ENCODE measurements at places on chromosomes 5 and 9.
A peak's percentile ranks its signal among the peaks of the same experiment; 100 is the strongest.

- no peak for DNase-seq
These were observed 55.2 kb downstream of the NEURL1B start for GRCh38 chr5:172696171-172696849.

GRCh38 chr5:85814596-85814995 lies 803.1 kb upstream of the COX7C start:
- DNase-seq, result no peak

- no peak for DNase-seq
These were observed 110.3 kb upstream of the SLIT3 start for GRCh38 chr5:169410996-169411783.

DNA sequence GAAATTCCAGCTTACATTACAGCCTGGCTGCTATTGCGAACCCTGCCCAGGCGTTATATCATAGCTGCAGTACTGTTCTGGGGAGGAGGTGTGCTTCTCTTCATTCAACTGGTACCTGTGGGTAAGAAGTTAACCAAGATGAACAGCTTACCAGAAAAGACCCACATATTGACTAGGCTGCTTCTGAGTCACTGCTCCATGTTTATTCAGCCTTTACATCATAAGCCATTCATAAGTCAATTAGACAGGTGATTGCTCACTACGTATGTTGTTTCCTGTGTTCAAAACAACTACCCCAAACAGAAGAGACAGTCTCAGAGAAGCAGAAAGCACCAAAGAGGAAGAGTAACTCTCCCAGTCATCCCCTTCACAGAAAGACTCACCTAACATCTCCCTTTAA lies 34.7 kb upstream of the SLC22A5 start:
- DNase-seq, result no peak

GRCh38 chr9:101073122-101073521 lies 44.6 kb downstream of the PLPPR1 start:
- no peak for DNase-seq

DNA sequence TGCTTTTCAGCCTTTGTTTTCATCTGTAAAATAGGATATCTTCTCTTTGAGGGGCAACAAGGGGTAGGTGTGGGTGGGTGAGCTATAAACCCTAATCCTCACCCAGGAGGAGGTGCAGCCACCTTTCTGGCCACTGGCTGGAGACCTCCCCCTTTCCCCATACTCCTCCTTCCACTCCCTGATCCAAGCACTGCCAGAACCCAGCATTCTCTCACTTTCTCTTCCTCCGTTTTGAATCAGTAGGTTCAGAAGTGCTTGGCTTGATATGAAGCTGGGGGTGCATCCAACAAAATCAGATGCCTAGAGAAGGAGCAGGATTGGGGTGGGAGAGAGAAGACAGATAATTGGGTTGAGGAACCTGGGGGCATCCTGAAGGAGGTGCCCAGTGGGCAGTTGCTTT lies 6.8 kb upstream of the NSD1 start:
- no peak for DNase-seq

GRCh38 chr5:135508496-135509005 lies 27.2 kb downstream of the NEUROG1 start:
- DNase-seq, result no peak

DNA sequence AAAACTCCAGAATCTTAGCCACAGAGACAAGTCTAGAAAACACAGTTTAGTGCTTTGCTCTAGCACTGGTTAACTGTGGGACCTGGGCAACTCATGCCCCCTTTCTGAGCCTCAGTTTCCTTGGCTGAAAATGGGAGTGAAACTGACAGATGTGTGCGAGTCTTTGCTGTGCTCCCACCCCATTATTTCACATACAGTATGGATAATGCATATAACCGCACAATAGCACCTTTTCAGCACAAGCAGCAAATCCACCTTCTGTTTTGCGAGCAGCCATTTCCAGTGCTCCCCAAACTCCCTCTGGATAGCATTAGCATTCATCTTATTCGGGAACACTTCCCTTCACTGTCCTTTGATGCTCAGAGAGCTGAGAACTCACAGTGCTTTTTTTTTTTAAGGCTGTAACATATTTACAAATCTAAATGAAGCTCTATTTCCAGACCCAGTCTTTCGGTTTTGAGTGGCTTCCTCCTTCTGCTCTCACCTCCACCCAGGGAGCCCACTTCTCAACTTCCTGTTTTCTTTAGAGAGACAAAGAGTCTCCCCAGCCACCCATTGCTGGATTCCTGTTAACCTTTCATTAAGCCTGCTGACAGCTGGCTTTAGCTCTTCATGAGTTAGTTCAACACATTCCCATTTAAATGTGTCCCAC lies 49.2 kb downstream of the TIMD4 start:
- peak; percentile 32 for DNase-seq

GRCh38 chr5:21893161-21893560 lies 960.0 kb downstream of the CDH12 start:
- no peak for DNase-seq

GRCh38 chr5:159817262-159818029 lies 98.8 kb upstream of the ADRA1B start:
- DNase-seq, result no peak

DNA sequence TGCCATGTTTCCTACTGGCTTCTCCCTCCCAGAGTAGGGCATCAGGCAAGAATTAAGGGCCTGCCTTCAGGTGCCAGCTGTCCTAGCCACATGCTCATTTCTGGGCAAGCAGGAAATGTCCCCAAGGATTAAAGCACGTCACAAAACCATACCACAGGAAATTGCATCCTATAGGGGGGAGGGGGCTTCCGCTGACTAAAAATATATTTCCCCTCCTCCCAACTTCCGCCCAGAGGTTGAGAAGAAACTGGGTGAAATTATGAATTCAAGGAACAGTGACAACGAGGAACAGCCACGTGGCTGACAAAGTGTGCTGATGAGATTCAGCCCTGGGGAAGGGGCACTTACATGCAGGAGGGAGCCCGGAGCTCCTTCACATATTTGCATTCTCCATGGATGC lies 4.1 kb downstream of the HBEGF start:
- DNase-seq, result peak; percentile 63

- DNase-seq, result no peak
These were observed at the start of gene MCC for GRCh38 chr5:113487781-113488644. Gene MCC, minus strand, starts transcription at chr5:113488453.

DNA sequence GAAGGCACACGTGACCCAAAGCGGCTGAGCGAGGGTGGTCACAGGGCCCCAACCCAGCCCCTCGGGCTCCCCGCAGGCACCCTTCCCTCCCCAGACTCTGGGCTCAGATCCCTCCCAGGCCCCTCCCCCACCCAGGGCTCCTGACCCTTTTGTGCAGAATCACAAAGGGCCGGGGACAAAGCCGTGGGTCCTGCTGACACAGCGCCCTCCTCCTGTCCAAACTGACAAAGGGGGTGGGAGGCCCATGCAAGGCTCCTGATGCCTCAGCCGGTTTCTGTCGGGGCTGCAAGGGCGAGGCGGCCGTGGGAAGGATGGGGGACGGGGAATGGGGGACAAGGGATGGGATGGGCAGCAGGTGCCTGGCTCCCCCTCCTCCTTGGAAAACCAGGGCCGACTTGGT lies 43.5 kb upstream of the UBAC1 start:
- no peak for DNase-seq

DNA sequence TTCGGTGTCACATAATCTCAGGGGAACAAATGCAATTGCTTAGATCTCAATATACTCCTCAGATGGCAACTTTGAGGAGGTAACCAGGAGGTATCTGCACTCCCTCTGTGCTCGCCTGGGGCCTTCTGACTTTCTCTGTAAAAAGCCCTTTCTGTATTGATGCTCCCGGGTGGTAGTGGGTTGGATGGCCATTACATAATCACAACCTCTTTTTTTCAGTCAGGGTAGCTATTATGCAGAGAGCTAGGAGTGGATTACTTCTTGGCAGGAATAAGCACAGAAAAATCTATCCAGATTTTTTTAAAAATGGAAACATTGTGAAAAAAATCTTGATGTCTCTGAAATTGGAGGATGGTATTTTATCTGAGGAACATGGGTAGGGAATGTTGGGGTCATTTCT lies 116.6 kb downstream of the SH3GL2 start:
- no peak for DNase-seq

DNA sequence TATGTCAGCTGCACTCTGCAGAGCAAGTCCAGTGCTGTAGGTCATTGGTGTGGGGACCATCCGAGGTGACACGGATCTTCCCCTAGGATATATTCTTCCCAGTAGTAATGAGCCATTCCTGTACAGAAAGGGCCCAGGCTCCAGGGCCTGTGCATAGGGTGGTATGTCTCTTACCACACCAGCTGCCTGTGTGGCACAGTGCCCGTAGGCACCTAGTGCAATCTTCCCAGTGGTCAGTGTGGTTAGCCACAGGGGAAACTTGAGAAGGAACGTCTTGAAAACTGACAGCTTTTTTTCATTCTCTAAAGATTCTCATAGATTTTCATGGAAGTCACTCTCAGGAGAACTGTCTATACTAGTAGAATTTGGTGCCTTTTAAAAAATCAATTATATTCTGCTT lies 39.8 kb downstream of the CYSTM1 start:
- no peak for DNase-seq

- no peak for DNase-seq
These were observed 66.4 kb downstream of the C9orf153 start for GRCh38 chr9:86193088-86193487.

DNA sequence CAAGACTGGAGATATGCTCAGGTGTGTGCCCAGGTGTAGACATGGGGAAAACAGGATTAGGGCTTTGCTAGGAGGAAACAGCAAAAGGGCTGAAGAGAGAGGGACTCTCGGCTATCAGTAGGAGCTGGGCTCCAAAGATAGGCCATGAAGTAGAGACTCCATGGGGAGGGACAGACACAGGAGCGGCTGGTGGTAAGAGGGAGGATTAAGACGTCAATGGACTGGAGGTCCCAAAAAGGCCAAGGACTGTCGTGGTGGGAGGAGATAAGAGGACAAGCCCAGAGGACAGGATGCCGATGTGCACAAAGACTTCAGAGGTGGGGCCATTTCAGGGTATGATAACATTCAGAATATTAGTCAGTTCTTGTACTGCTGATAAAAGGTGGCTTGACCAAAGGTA lies 93.1 kb downstream of the SAXO1 start:
- no peak for DNase-seq
